H7 (cell line): ENCODE measurements at places on chromosomes 13 and 19. TPM values are rescaled to one million over a fixed set of nuclear protein-coding genes. Genes with fewer than 3 reads are reported as not detected.

DNA sequence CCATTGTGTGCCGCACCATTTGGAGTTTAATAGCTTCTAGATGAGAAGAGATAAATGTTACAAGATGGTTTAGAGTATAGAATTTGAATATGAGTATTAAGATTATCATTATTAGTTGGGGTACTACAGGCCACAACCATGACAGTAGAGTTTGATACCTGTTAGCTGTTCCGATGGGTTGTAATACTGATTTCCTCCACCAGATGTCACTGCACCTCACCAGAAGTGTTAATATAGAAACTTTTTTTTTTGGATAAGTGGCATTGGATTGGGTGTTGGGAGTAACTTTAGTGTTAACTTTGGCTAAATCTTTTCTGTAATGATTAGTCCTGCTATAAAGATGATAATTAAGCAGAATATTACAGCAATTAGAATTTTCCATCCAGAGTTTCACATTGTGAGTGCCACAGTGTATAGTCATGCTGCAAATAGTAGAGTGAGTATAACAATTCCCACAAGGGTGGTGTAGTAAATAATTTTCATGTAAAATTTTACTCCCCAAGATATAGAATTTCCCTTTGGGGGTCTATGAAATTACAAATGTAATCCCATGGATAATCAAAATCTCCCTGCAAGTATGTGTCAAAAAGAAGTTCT is 56.3 kb downstream of the PSG3 start:
- peak; percentile 32 for DNase-seq

- no peak for DNase-seq
Observed at GRCh38 chr19:48340995-48341394, 15.6 kb downstream of the EMP3 start.

Gene C19orf38
- 0.59 and 5.0 TPM in 2 replicates for total RNA-seq

DNA sequence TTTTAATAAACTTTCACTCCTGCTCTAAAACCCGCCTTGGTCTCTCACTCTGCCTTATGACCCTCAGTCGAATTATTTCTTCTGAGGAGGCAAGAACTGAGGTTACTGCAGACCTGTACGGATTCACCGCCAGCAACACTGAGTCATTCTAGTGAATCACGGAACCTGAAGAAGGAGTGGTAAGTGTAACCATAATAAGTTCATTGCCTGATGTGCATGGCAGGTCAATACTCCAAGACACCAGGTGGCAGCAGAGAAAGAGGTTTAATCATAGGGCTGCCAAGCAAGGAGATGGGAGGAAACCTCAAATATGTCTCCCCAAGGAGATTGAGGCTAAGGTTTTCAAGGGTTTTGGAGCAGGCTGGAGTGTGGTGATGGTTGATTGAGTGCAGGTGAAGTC is 204.3 kb upstream of the IPO5 start:
- no peak for DNase-seq

GRCh38 chr13:74839656-74840055 is 642.3 kb downstream of the TBC1D4 start:
- DNase-seq: no peak
